ENCODE measurements at places on chromosomes 5 and 9.
A peak's percentile ranks its signal among the peaks of the same experiment; 100 is the strongest.

- no peak for DNase-seq
Observed at GRCh38 chr5:52856564-52856963, 68.8 kb downstream of the ITGA1 start.

GRCh38 chr9:114098021-114098935 lies 814 bp downstream of the KIF12 start:
- peak; percentile 5 for DNase-seq

GRCh38 chr9:36991516-36992134 lies 42.4 kb downstream of the PAX5 start:
- no peak for DNase-seq

GRCh38 chr9:8762479-8763085 lies 963.0 kb upstream of the DMAC1 start:
- DNase-seq, result no peak

- DNase-seq, result no peak
Observed at GRCh38 chr9:16710888-16711287, 159.6 kb downstream of the BNC2 start.

DNA sequence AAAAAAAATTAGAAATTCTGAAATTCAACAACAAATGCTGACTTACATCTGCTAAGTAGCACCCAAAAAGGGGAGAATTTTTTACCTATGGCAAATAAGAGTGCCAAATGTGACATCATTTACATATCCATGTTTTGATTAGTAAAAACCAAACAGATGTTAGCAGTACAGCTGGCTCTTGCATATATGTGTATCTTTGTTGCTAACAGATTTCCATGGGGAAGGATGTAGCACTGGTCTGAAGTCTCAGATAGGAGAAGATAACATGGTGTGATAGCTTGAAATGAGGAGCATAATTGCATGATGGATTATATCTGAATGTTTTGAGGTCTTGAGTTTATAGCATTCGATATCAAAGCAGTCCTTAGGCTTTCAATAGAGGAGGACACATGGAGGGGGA lies 17.5 kb downstream of the PIK3R1 start:
- DNase-seq, result no peak

DNA sequence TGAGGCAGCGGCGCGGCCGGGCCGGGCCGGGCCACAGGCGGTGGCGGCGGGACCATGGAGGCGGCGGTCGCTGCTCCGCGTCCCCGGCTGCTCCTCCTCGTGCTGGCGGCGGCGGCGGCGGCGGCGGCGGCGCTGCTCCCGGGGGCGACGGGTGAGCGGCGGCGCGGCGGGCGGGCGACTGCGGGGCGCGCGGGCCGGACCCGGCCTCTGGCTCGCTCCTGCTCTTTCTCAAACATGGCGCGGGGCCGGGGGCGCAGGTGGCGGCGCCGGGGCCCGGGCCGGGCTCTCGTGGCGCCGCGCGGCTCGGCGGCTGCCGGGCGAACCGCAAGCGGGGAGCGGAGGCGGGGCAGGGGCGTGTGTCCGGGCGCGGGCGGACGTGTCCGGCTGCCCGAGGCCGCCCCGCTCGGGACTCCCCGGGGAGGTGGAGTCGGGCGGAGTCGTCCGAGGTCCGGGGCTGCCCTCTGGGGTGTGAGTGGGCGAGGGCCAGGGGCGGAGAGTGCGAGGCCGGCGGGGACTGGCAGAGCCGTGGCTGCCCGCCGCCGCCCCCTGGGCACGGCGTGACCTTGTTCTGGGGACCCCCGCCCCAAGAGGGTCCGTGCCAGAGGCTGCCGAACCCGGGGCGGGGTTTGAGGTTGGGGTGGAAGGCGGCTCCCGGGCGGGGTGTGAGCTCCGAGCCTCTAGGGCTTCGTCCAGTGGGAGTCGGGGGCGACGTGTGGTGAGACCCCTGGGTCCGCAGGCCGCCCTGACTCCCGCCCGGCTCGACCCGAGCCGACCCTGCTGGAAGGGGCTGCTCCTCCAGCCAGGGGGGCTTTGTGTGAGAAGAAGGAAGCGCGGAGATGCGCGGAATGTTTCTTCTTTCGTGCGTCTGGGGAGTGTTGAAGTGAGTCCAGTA lies 485 bp downstream of the TGFBR1 start:
- DNase-seq, result peak; percentile 35

- DNase-seq, result no peak
Observed at GRCh38 chr5:55429613-55430253, 105.0 kb downstream of the PLPP1 start.

DNA sequence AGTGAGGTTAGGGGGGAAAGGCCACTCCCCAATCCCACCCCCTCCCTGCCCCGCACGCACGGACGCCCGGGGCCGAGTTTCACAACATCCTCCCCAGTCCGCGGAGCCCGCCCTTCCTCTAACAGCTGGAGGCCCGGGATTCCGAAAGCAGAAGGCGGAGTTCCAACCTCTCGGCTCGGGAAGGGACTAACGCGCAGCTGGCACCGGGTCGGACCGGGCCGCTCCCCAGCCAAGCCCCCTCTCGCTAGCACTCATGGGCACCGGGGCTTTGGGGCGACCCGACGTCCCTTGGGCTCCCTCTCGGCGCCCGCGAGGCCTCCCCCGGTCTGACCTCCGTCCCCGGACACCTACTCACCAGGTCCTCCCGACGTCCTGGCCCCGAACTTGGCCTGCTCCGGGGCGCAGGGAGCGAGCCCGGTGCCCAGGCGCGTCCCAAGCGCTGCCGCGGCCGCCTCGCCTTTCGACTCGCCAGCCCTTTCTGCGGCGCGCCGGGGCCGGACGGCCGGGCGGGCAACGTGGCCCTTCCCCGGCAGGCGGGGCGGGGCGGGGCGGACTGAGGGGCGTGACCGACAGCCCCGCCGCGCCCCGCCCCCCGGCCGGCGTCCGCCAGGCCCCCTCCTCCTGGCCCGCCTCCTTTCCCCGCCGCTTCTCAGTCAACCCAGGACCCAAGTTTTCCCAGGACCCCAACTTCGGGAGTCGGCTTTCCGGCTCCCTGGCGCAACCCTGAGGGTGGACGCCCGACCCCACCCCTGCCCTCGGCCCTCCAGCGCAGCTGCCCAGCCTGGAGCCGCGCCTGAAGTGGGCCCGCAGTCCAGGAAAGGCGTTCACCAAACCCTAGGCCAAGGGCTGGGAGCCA lies at the start of gene MGAT1:
TSS of gene MGAT1 (minus strand) at position 482 of the 856 bp plus-strand sequence. CDS start 9,835 bp downstream, outside the sequence.
- peak; percentile 86 for DNase-seq

GRCh38 chr5:4651806-4652565 lies 488.1 kb upstream of the ADAMTS16 start:
- no peak for DNase-seq

- DNase-seq, result no peak
Observed at GRCh38 chr5:170315154-170315553, 17.6 kb upstream of the LCP2 start.

DNA sequence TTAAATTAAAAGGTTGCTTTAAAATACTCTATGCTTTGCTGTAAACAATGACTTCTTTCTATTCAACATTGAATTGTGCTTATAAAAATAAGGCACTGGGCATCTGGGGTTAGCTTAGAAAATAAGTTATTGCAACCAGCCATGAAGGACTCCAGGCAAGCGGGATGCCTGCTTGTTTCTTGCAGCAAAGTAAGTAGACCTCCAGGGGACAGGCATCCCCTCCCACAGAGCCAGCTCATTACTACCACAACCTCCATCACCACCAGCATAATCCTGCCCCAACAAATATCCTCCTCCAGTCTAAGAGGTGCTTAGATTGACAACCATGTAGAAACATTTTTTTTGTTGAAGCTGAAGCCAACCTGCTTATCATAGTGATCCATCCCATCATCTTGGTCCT lies 190.4 kb downstream of the TARS1 start:
- no peak for DNase-seq

GRCh38 chr5:74892921-74893320 lies 26.7 kb upstream of the FAM169A start:
- no peak for DNase-seq

DNA sequence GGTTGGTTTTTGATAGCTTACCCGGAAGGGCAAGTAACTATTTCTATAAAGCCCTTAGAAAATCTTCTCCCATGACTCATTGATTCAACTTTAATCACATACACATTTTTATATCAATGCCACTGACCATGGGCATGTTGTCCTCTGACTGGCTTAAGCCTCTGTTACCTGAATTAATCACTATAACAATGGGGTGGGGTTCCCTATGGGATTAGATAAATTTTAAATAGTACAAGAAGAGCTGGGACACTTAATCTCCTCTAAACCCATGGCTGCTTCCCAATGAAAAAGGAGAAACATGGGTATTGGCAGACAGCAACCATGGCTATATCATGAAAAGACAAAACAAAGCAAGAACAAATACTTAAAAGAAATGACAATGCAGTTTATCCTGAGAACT lies 636.2 kb downstream of the BRINP1 start:
- DNase-seq, result no peak

DNA sequence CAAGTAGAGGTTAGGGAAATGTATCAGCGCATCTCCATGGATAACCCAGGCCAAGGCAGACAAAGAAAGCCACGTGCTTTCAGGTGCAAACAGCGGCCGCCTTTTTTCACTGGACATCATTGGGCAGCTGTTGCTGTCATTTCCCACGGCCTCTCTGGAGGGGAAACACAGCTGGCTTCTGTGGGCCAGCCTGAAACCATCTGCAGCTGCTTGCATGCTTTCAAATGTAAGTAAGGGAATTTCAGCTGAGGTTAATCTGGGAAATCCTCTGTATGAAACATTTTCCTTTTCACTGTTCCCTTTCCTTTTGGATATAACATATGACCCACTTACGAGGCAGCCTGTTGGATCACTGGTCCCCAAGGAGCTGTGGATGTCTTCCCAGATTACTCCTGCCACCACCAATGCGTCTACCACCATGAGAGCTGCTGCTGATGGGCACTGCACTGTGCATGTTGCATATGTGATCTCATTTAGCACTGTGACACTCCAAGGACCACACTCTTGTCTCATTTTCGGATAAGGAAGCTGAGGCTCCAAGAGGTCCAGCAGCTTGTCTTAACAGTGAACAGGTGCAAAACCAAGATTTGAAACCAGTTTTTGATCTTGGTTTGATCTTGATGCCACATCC lies 106.3 kb downstream of the C9orf152 start:
- no peak for DNase-seq

GRCh38 chr5:133783481-133783880 lies 171.1 kb upstream of the FSTL4 start:
- no peak for DNase-seq

DNA sequence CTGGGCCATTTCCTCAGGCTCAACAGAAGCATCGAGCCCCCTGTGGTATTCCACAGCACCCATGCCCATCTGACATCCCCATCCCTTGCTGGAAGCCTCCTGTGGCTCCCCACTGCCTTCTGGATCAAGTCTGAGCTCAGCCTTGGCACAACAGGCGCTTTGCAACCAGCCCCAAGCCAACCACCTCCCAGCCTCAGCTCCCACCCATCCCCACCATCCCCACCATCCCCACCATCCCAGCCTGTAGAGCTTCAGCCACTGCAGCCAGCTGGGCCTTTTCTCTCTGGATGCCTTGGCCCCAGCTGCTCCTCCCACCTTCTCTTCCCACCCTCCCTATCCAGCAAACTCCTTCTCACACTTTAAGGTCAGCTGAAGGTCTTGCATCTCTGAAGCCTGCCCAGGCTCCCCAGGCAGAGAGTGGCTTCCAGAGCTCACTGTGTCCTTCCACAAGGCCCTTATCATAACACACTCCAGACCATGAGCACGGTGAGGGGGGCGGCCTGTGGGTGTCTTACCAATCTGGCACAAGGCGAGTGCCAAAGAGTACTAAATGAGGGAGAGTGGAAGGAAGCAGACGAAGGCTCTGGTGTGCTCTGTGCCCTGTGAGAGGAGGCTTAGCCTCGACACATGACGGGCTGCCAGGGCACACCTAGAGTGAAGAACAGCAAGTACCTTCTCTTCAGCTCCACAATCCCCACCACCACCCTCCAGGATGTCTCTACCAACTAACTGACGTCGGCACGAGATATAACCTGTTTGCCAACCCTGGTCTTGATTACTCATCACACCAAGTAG lies 6.5 kb downstream of the HIGD2A start:
- no peak for DNase-seq

GRCh38 chr5:150700246-150700593 lies 642 bp downstream of the RBM22 start:
- DNase-seq, result no peak

- peak; percentile 14 for DNase-seq
Observed at GRCh38 chr9:71647094-71647591, 121.2 kb downstream of the CEMIP2 start.

All from CD4-positive, alpha-beta T cell treated with Interleukin-6 for 4 hours (primary cell).